ENCODE measurements at places on chromosomes 6 and 20.

DNA sequence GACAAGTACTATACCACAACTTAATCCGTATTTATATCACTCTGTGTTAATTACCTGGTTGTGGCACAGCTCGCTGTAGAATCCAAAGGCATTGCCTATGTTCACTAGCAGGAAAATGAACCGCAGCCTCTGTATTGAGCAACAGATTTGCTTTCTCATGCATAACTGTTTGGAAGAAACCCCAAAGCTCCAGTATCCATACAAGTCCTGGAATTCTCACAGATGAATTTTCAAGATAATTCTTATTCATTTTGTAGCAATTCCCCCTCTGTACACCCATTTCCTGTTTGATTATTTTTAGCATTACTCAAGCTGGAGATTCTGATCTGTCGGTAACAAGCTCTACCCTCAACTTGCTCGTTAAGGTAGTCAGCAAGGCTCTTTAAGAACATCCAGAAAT, 63.5 kb downstream of the STMND1 start:
- no peak for DNase-seq

DNA sequence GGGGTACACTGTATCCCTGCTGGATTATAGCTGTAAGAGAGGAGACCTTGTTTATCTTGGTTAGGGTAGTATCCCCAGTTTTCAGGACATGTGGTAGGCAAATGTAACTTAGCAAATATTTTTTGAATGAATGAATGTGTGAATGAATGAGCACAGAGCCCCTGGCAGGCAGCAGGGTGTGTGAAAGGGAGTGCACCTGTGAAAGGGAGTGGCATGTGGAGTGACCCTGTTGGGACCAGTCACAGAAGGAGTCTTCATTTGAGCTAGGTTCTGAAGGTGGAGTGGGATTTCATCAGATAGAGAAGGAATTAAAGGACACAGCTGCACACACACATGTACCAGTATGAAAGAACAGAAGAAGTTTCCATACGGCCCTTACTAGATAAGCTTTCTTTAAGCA, 4.9 kb downstream of the SMAP1 start:
- no peak for DNase-seq

DNA sequence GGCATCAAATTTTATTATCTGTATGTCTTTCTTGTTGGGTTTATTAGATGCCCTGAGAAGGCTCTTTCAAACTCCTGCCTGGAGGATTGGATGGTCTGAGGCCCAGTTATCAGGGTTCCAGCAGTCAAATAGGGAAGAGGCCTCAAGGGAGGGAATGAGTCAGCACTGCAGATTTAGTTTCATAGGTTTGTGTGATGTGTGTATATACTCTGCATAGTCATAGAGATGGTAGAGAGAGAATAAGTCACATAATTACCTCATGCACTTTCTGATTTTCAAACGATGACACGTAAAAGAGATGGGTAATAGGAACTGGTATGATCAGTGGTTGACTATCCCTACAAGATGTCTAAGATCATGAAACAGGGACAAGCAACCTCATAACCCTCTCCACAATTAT, 82.1 kb downstream of the ADAT2 start:
- DNase-seq = no peak

DNA sequence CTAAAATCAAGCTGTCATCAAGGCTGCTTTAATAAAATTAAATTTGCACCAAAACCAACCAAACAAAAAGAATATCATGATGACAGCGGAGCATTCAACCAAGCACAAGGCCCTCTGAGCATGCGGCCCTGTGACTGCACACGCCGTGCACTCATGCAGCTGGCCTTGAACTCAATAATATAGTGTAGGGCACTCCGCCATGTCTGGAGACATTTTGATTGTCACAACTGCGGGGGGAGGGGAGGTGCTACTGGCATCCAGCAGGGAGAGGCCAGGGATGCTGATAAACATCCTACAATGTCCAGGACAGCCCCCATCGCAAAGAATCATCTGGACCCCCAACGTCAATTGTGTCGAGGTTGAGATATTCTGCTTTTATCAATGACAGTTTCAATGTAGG, 9.7 kb downstream of the MOCS3 start:
- DNase-seq = no peak

GRCh38 chr6:136599329-136600011, 49.2 kb upstream of the MAP7 start:
- no peak for DNase-seq

- no peak for DNase-seq
Measured at GRCh38 chr20:50322703-50323131, 132.1 kb downstream of the CEBPB start.

DNA sequence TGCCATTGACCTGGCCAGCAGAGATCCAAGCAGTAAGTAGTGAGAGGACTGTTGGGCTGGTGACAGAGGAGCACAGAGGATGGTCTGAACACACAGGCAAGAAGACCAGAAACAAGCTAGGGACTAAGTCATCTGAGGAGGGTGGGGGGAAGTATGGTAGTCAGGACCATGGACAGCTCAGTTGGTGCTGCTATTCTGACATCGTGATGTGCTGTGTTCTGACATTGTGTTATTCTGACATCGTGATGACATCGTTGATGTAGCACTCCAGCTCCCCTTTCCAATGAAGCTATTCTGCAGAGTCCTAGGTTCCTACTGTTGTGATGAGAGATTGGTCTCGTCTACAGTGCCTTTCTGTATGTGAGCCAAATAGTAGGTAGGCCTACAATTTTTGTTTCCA, 28.7 kb downstream of the CFAP206 start:
- peak; percentile 9 for DNase-seq

DNA sequence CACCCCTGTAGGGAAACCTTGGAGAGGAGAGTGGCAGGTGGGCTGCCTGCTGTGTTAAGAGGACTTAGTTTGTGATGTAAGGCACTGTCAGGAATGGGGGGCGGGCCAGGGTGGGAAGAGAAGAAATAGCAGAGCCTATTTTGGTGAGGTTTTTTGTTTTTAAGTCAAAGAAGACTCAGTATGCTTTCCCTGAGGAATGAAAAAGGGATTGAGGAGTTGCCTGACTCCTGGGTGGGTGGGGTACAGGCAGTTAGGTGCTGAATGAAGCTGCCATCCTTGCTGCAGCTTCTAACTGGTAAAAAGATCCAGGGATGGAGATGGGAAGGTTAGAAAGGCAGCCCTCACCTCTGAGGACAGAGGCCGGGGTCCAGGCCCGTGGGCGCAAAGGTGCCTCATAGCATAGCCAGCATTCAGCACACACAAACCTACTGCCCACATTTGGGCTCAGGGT, 37.9 kb downstream of the PLCG1 start:
- DNase-seq = no peak

GRCh38 chr6:30555816-30556065, 548 bp downstream of the GNL1 start:
- DNase-seq = no peak

GRCh38 chr6:37630281-37630799, 67.3 kb downstream of the MDGA1 start:
- DNase-seq = no peak

- no peak for DNase-seq
Measured at GRCh38 chr6:79778816-79779215, 147.7 kb downstream of the SH3BGRL2 start.

DNA sequence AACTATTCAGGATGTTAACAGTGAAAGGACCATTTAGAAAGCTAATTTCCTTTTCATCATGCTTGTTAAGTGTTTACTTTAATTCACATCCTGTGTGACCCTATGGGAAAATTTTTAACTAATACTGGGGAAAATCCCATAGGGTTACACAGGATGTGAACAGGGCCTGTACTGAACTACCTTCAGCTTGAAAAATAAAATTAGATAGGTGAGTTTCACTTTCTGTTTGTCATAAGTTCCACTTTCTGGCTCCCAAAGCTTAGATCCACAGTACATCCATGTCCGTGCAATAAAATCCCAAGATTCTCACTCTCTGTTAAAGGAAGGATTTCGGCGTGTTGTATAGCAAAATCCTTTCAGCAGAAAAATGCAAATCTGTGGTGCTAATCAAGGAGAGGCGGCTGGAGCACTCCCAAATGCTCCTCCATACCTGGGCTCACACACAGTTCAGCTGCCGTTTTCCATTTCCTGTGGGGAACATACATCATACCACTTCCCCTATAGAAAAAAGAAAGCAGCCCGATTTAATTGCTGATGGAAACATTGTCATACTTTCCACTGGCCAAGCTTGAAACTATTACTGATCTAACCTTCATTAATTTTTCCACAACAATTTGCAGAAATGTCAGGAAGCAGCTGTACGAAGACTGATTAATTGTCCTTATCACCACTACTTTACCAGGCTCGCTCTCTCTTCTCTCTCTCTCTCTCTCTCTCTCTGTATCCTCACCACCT, 125.2 kb downstream of the HIVEP2 start:
- DNase-seq = peak; percentile 65

- no peak for DNase-seq
Measured at GRCh38 chr20:50629670-50630045, 61.7 kb downstream of the RIPOR3 start.

DNA sequence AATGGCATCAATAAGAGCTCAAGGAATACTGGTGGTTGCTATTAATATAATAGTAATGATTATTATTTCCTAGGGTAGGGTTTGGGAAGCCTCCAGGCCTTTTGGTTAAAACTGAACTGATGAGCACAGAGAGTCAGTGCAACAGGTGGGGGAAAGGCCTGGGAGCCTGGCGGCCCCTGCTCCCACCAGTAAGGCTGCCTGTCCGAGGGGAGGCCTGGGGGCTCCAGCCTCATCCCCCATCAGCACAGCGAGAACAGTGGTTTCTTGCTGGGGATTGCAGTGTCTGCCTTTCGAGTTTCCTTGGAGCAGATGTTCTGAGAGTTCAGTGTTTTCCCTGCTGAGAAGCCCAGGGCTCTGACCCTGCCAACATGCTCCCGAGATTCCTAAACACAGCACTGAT, 340.4 kb downstream of the CDH26 start:
- no peak for DNase-seq

DNA sequence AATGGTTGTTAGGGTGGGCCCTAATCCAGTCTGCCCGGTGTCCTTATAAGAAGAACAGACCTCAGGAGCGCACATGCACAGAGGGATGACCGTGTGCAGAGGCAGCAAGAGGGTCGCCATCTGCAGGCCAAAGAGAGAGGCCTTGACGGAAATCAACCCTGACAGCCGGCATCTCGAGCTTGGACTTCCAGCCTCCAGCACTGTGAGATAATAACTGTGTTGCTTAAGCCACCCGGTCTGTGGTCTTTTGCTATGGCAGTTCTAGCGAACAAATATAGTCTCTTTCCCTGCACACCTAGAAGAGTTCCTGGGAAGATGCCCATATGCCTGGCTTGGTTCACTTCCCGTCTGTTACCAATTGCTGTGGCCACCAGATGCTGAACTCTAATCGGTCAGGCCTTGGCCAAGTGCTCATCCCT, 35.3 kb upstream of the PTGIS start:
- no peak for DNase-seq

DNA sequence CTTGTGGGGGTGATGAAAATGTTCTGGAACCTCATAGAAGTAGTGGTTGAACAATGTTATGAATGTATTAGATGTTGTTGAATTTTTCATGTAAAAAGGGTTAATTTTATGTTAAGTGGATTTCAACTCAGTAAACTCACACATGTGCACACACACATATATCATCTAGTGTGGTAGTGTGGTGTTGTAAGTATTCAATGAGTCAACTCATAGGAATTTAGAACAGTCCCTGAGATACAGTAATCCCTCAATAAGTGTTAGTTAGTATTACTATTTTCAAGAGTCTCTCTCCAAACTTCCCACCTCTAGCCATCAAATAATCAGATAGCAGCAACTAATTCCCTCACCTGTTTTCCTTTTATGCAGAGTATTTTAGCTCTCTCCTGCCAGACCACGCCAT, 563.1 kb upstream of the JARID2 start:
- no peak for DNase-seq

DNA sequence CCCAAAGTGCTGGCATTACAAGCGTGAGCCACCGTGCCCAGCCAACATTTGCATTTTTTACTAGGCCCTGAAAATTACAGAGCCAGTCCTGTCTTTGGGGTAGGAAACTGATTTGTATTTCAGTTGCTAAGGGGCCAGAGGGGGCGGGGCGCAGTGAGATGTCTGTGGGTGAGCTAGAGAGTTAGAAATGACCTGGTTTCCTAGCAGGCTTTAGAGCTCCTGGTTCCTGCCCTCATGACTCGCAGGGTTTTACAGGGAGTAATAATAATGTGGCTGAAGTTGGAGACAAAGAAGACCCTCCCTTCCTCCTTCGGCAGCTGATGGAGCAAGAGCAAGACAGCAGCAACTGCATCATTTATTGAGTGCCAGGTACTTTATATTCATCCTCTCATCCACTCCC, 131.5 kb downstream of the TFAP2C start:
- DNase-seq = no peak

DNA sequence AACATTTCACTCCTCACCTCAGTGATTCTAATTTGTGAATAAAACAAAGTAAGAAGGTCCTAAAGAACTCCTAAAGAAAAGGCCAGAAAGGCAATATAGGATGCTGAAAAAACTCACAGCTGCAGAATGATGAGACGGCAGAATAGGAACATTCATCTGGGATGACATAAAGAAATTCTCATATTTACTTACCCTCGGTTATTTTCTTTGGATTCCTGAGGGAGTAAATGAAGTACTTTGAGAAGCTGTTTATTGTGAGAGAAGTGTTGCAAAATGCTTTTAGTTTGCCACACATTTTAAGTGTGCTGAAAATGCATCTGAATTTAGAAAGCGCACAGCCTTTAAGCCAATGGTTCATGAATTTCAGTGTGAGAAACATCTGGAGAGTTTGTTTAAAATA, 35.7 kb upstream of the RBL1 start:
- no peak for DNase-seq

DNA sequence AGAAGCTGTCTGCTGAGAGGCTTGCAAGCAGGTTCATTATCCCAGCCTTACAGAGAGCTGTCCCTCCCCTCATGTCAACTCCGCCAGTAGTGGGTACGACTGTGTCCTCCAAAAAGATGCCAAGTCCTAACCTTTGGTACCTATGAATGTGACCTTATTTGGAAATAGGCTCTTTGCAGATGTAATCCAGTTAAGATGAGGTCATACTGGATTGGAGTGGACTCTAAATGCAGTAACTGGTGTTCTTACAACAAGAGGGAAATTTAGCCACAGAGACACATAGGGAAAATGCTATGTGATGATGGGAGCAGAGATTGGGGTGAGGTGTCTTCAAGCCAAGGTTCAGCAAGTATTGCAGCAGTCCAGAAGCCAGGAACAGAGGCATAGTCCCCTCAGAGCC, 90.8 kb upstream of the FOXP4 start:
- DNase-seq = no peak
